Endothelial cell (in vitro differentiated cells): ENCODE measurements at places on chromosomes 12 and 14. TPM values are rescaled to one million over a fixed set of nuclear protein-coding genes. Genes with fewer than 3 reads are reported as not detected.

The B4GALNT1 gene
- 1.3 TPM for total RNA-seq

DNA sequence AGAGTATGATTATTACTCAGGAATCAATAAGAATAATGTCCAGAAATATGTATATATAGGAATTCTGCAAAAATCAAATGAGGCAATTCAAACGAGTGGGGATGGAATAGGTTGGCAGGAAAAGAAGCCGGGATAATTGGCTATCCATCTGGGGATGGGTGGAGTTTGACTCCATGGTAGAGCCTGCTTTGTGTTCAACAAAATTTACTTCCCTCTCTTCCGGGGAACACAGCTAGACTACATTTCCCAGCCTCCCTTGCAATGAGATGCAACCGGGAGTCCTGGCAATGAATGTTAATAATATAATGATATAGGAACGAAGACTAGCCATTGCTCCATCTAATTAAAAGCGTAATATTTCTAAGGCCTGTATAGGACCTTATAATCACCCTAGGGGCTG, 146.6 kb downstream of the EFCAB11 start:
- H3K36me3 ChIP-seq: no peaks in the 10 kb centered on the region
- H3K4me1 ChIP-seq: no peaks in the 10 kb centered on the region
- H3K27ac ChIP-seq: no peak overlapping the region

DNA sequence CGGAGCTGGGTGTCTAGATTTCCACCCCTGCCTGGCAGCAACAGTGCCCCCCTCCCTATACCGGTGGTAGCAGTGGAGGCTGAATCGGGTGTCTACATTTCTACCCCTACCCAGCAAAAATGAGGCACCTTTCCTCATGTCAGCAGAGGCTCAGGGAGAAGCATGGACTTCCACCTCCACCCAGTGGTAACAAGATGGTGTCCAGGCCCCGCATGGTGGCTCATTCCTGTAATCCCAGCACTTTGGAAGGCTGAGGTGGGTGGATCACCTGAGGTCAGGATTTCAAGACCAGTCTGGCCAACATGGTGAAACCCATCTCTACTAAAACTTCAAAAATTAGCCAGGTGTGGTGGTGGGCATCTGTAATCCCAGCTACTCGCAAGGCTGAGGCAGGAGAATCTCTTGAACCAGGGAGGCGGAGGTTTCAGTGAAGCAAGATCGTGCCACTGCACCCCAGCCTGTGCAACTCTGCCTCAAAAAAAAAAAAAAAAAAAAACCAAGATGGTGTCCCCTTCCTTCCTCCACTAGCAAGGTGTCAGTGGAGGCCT, 35.5 kb upstream of the OR5AU1 start:
- peaks cover 6% of the 10 kb centered on the region for H3K4me1 ChIP-seq
- H3K36me3 ChIP-seq: no peaks in the 10 kb centered on the region
- H3K4me3 ChIP-seq: no peak overlapping the region
- no peaks in the 10 kb centered on the region for H3K27me3 ChIP-seq

GRCh38 chr12:132441871-132442863, 47.8 kb upstream of the FBRSL1 start:
- H3K4me1 ChIP-seq: peaks cover 11% of the 10 kb centered on the region
- H3K4me3 ChIP-seq: no peak overlapping the region
- no peak overlapping the region for H3K27ac ChIP-seq
- peaks cover 21% of the 10 kb centered on the region for H3K27me3 ChIP-seq

The PLEK2 gene
- total RNA-seq: 0.62 TPM

GRCh38 chr12:83018088-83018487, 331.4 kb downstream of the TMTC2 start:
- DNase-seq: no peak
- H3K4me1 ChIP-seq: no peaks in the 10 kb centered on the region
- H3K27me3 ChIP-seq: peaks cover 4% of the 10 kb centered on the region
- H3K4me3 ChIP-seq: no peak overlapping the region
- H3K27ac ChIP-seq: no peak overlapping the region

The CISTR gene
- total RNA-seq: 1.4 TPM

- no peak for DNase-seq
- no peaks in the 10 kb centered on the region for H3K36me3 ChIP-seq
- peaks cover 4% of the 10 kb centered on the region for H3K4me1 ChIP-seq
Measured at GRCh38 chr12:84994426-84994825, 41.7 kb downstream of the TSPAN19 start.

The RAB15 gene
- 20.9 TPM for total RNA-seq

- H3K36me3 ChIP-seq: no peaks in the 10 kb centered on the region
- no peaks in the 10 kb centered on the region for H3K27me3 ChIP-seq
- H3K4me1 ChIP-seq: no peaks in the 10 kb centered on the region
- H3K4me3 ChIP-seq: no peak overlapping the region
Measured at GRCh38 chr14:58912287-58912686, 274.5 kb downstream of the DACT1 start.

- H3K36me3 ChIP-seq: peaks cover 4% of the 10 kb centered on the region
- DNase-seq: no peak
- no peak overlapping the region for H3K27ac ChIP-seq
- H3K27me3 ChIP-seq: no peaks in the 10 kb centered on the region
- H3K4me1 ChIP-seq: peaks cover 4% of the 10 kb centered on the region
- H3K4me3 ChIP-seq: no peak overlapping the region
Measured at GRCh38 chr14:94682061-94682516, 69.9 kb downstream of the SERPINA3 start.
